ENCODE measurements at places on chromosomes 7 and 10.

DNA sequence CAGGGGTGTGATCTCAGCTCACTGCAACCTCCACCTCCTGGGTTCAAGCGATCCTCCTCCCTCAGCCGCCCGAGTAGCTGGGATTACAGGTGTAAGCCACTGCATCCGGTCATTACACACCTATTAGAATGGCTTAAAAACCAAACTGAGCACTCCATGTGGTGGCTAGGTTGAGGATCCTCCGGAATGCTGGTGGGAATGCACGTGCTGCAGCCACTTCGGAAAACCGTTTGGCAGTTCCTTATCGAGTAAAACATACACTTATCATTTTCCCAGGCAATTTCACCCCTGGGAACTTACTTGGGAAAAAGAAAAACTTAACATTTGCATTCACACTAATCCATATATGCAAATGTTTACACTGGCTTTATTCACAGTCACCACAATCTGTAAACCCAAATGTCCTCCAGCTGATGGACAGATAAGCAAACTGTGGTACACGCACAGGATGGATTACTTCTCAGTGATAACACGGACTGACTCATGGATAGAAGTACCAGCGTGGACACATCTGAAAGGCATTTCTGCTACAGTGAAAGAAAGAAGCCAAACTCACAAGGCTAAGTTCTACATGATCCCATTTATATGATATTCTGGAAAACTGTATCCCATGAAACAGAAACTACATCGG lies 20.4 kb downstream of the RFC2 start:
- peak; percentile 45 for DNase-seq

- peak; percentile 95 for DNase-seq
Observed at GRCh38 chr7:25009257-25009656, 29.3 kb upstream of the OSBPL3 start.

- no peak for DNase-seq
Observed at GRCh38 chr7:71687286-71687685, 555.3 kb downstream of the GALNT17 start.

DNA sequence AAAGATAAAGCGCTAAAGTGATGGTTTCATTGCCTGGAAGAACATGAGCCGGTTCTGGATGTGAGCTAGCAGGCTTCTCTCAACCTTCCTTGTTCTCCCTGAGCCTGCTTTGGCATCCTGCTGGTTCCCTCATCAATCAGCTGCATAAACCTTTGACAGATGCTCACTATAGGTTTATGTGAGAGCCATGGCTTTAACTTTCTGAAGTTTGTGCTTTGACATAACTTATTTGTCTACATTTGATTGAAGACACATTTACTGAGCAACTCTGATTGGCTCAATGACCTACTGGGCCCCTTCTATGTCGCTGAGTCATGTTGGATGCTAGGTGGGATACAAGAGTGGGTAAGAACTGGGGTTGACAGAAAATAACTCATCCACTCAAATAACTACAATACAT lies 192.0 kb downstream of the ADAM12 start:
- no peak for DNase-seq

DNA sequence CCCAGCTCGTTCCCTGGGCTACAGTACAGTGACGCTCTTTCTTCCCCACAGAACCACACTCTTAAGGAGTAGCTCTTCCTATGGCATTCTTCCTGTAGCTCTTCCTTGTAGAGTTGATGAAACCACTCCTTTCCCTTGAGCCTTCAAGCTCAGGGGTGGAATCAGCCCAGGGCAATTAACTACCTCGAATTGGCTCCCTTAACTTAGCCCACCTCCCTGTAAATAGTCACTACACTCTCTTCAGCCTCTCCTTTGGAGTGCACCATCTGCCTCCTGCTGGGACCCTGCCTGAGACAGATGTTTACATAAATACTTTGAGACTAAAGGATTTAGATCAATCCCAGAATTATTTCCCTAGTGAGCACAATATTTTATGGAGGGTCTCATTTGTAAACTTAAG lies 537.8 kb upstream of the AUTS2 start:
- no peak for DNase-seq

GRCh38 chr7:69908454-69908853 lies 310.2 kb downstream of the AUTS2 start:
- DNase-seq: no peak

GRCh38 chr7:93551063-93551895 lies 23.2 kb downstream of the CALCR start:
- peak; percentile 56 for DNase-seq

DNA sequence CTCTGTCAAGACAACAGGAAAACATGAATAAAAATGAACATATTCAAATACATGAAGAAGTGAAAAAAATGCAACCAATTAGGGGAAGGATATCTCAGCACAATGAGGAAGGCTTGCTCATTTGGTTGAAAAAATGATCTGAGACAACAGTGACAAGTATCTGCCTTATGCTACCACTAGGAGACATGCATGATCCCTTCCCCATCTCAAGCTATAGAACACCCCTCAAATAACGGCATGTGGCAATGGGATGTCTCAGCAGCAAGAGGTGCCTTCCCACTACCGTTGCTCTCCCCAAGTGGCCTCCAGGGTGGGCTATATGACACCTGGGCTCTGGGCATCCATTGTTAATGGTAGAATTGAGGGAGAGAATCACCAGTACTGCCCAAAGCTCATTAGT lies 98.1 kb upstream of the RSU1 start:
- DNase-seq: peak; percentile 11

- DNase-seq: no peak
Observed at GRCh38 chr10:95314192-95314918, 23.6 kb upstream of the PDLIM1 start.

DNA sequence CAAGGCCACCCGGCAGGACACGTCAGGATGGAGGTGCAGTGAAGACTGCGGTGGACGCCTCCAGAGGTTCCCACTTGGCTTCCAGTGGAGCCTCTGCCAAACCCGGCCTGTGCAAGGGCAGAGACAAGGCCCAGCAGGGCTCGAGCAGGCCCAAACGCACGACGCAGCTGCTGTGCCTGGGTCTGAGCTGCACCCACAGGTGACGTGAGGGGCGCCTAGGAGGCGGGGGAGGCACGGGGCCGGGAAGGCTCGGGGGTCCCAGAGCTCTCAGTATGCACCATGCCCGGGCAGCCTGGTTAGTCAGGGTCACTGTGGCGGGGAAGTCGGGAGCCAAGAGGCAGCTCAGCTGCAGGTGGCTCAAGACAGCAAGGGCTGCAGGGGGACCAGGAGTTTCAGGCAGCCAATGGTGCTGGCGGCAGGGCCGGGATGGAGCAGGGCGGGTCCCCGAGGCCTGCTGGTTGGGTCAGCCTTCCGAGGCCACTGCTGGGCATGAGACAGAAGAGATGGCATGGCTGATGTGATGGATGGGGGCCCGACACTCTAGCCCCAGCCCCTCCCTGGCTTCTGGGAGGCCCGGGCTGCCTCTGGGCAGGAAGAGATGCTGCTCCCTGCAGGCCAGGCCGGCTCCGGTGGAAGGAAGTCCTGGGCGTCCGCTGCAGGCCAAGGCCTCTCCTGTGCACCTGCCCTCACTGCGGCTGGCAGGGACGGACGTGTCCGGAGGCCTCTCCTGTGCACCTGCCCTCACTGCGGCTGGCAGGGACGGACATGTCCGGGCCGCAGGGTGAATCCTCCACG lies 72.2 kb upstream of the CFAP46 start:
- no peak for DNase-seq

DNA sequence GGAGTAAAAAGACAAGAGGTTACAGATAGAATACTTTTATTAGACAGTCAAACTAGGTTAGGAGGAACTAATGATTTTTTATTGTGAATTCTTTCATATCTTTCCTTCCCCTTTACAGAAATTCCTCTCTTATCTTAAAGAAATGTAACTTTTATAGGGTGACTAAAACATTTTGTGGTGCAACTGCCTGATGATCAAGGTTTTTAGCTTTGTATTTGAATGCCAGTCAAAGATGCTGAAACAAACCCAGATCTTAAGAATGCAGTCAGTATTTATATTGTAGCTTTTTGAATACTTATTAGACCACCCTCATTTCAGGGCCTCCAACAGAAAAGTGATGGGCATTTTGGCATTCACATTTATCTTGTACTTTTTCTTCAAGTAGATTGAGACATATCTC lies 27.4 kb downstream of the TAX1BP1 start:
- DNase-seq: no peak

DNA sequence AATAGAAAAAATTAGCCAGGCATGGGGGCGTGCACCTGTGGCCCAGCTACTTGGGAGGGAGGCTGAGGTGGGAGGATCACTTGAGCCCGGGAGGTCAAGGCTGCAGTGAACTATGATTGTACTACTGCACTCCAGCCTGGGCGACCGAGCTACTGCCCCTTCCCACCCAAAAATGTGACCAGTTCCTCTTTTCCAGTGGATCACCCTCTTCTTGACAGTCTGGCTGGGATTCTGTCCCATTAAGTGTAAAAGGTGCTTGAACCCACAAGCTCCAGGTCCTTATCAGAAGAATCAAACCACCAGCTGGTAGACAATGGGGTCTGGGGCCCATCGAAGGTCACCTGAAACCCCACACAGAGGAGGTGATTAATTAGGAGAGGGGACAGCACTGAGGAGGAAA lies 14.1 kb downstream of the ATXN7L1 start:
- no peak for DNase-seq

GRCh38 chr7:12518920-12519681 lies 51.4 kb upstream of the SCIN start:
- DNase-seq: peak; percentile 33

DNA sequence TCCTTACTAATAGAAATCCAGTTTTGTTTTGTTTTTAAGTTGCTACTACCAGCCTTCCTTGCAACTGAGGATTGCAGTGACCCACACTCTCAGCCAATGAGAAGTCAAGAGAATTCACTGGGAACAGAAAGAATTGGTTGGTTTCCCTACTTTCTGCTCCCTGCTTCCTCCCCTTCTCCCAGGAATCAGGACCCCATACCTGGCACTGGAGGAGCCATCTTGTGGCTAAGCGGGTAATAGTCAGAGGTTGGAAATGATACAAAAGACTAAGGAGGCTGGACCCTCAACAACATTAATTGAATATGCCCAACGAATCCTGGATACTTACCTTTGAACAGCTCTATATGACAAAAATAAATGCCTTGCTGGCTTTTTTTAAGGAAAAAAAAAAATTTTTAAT lies 6.3 kb downstream of the TMEM176A start:
- no peak for DNase-seq

GRCh38 chr10:78260141-78260540 lies 226.5 kb downstream of the RPS24 start:
- DNase-seq: no peak

DNA sequence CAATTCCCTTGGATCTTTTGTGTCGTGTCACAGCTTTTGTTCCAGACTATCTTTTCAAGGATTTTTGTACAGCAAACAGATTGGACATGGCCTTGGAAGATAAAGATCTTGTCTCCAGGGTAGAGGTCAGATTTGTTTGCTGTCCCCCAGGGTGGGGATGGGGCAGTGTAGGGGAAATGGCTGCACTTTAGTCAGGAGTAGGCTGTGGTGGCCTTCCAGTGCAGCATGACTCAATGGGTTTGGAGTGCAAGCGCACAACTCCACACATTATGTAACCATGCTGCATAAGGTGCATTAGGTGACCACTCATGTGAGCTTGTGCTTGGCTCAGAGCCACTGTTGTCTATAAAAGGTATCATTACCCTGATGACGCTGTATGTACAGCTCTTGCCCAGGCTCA lies 23.9 kb upstream of the ADAMTS14 start:
- no peak for DNase-seq

- no peak for DNase-seq
Observed at GRCh38 chr7:21092766-21093702, 306.3 kb upstream of the SP8 start.

GRCh38 chr7:33108554-33109004 lies 625 bp downstream of the RP9 start:
- no peak for DNase-seq

DNA sequence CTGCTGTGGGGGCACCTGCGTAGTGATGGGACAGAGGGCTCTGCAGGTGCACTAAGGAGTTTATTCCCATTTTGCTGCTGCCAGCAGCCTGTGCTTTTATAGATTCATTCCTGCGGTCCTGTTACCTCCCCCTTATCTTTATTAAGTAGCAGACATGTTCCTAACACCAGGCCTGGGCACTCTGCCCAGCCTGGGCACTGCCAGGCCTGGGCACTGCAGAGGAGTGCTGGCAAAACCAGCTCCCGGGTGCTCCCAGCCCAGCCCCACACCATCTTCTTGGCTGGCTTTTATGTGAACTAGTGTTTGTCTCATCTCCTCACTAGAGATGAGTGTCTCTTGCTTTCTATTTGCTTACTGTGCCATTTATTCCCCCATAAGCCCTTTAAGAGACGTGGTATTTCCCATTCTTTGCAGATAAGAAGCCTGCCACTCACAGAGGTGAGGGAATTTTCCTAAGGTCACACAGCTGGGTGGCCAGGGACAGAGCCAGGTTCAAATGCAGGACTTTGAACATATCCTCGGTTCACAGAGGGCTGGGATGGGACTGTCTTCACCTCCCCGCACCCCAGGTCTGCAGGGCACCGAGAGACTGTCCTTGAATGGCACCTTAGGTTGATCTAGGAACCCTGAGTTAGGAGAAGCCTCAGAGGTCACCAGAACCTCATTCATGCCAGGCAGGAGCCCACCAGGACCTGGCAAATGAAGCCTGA lies 14.6 kb upstream of the DRGX start:
- no peak for DNase-seq

- no peak for DNase-seq
Observed at GRCh38 chr7:76222333-76222732, 20.6 kb downstream of the SRRM3 start.

GRCh38 chr10:102268375-102268888 lies 23.1 kb downstream of the GBF1 start:
- peak; percentile 46 for DNase-seq

GRCh38 chr7:19663816-19664462 lies 44.9 kb downstream of the POLR1F start:
- DNase-seq: peak; percentile 18

GRCh38 chr10:7260912-7261311 lies 149.9 kb downstream of the SFMBT2 start:
- DNase-seq: no peak

- no peak for DNase-seq
Observed at GRCh38 chr7:2245883-2246675, 4.1 kb downstream of the NUDT1 start.

DNA sequence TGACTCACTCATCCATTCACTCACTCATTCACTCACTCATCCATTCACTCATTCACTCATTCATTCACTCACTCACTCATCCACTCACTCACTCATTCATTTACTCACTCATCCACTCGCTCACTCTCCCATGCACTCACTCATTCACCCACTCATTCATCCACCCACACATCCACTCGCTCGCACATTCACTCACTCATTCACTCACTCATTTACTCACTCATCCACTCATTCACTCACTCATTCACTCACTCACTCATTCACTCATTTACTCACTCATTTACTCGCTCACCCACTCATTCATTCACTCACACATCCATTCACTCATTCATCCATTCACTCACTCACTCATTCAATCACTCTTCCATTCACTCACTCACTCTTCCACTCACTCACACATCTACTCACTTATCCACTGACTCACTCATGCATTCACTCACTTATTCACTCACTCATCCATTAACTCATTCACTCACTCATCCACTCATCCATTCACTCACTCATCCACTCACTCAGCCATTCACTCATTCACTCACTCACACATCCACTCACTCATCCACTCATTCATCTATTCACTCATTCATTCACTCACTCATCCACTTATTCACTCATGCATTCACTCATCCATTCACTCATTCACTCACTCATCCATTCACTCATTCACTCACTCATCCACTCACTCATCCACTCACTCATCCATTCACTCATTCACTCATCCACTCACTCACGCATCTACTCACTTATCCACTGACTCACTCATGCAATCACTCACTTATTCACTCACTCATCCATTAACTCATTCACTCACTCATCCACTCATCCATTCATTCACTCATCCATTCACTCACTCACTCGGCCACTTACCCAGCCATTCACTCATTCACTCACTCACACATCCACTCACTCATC lies 74.0 kb downstream of the CARD11 start:
- no peak for DNase-seq
